PC-3 (cell line): ENCODE measurements at places on chromosomes 12 and 14. TPM values are rescaled to one million over a fixed set of nuclear protein-coding genes. Genes with fewer than 3 reads are reported as not detected.

Gene NANOG
- not detected in 2 replicates for total RNA-seq

DNA sequence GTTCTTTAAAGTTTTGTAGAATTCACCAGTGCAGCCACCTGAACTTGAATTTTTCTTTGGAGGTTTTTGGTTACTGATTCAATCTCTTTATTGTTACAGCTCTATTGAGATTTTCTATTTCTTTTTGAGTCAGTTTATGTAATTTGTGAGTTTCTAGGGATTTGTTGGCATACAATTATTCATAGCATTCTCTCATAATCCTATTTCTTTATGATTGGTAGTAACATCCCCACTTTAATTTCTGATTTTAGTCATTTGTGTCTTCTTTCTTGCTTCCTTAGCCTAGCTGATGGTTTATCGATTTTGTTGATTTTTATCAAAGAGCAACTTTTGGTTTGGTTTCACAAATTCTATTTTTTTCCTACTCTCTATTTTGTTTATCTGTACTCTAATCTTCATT is 17.9 kb upstream of the BBS10 start:
- H3K4me1 ChIP-seq, result no peaks in the 10 kb centered on the region
- no peak for DNase-seq
- H3K27me3 ChIP-seq, result no peaks in the 10 kb centered on the region
- H3K27ac ChIP-seq, result no peak overlapping the region
- no peak overlapping the region for H3K4me3 ChIP-seq

- no peaks in the 10 kb centered on the region for H3K27me3 ChIP-seq
- H3K4me3 ChIP-seq, result no peak overlapping the region
- no peak overlapping the region for H3K27ac ChIP-seq
- H3K36me3 ChIP-seq, result no peaks in the 10 kb centered on the region
- H3K4me1 ChIP-seq, result no peaks in the 10 kb centered on the region
Observed at GRCh38 chr12:16174282-16174681, 103.2 kb downstream of the SLC15A5 start.

Gene PTPRR
- 2.3 and 3.1 TPM in 2 replicates for total RNA-seq

Gene PLEKHH1
- total RNA-seq, result 6.2 and 11.1 TPM in 2 replicates

Gene RILPL2
- 2.2 and 3.2 TPM in 2 replicates for total RNA-seq

- no peak overlapping the region for H3K4me3 ChIP-seq
- H3K36me3 ChIP-seq, result no peaks in the 10 kb centered on the region
- H3K4me1 ChIP-seq, result peaks cover 7% of the 10 kb centered on the region; the same call in 1 of the 2 replicates
- DNase-seq, result no peak
- no peaks in the 10 kb centered on the region for H3K27me3 ChIP-seq
Observed at GRCh38 chr12:49661191-49661590, 37.8 kb downstream of the PRPF40B start.

DNA sequence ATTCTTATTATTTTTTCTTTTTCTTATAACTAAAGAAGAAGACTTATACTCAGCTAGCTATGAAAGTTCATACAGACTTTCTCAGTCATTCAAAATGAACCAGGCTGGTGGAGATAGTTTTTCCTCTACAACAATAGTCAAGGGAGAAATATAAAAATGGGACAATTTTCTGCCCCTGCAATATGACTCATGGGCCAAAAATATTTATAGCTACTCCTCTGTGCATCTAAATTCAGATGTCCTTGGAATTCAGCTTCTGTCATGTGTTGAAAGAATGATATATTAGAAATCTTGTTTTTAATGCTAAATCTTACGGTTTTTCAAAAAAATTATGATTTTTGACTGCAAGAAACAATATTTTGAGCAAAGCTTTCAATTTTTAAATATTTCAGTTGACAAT is 237.2 kb upstream of the SYT10 start:
- H3K27ac ChIP-seq, result no peak overlapping the region
- H3K27me3 ChIP-seq, result no peaks in the 10 kb centered on the region
- peak; percentile 8 for DNase-seq

DNA sequence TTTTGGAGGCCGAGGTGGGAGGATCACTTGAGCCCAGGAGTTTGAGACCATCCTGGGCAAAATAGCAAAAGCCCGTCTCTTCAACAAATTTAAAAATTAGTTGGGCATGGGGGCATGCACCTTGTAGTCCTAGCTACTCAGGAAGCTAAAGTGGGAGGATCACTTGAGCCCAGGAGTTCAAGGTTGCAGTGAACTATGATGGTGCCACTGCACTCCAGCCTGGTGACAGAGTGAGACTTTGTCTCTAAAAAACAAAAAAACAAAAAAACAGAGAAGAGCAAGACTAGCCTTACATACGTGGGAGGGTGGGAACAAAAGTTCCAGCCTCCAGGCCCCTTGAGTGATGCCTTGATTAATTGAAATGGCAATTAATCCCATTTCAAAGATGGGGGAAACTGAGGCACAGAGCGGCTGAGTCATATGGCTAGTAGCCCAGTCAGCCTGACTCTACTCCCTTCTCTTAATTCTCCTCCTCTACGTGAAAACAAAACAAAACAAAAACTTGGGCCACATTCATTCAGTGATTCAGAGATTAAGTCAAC is 3.3 kb upstream of the FAM222A start:
- no peak overlapping the region for H3K4me3 ChIP-seq
- peak; percentile 96 for DNase-seq
- peaks cover 25% of the 10 kb centered on the region for H3K4me1 ChIP-seq
- H3K27ac ChIP-seq, result no peak overlapping the region

GRCh38 chr12:118743896-118744700 is 237.2 kb upstream of the SRRM4 start:
- no peaks in the 10 kb centered on the region for H3K4me1 ChIP-seq
- H3K4me3 ChIP-seq, result no peak overlapping the region
- DNase-seq, result no peak
- H3K27me3 ChIP-seq, result no peaks in the 10 kb centered on the region
- no peaks in the 10 kb centered on the region for H3K36me3 ChIP-seq

Gene TOMM20L
- total RNA-seq, result not detected in 2 replicates

DNA sequence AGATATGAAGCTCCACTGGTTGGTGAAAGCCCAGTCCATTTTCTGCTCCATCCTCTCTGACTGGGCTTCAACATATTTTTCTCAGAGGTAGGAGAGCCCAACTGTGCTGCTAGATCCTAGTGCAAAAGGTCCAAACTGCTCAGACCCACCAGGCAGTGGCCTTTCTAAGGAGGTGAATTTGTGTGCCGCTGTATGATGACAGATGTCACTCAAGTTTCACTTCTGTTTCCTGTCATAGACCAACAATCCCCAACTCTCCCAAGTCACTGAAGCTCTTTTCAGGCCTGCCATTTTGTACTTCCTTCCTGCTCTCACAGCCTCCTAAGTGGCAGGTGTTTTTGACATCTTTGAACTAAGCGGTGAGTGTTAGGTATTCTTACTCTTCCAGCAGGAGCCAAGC is 16.4 kb upstream of the RNASE4 start:
- H3K4me3 ChIP-seq, result no peak overlapping the region
- no peak overlapping the region for H3K27ac ChIP-seq
- H3K36me3 ChIP-seq, result no peaks in the 10 kb centered on the region
- peaks cover 22% of the 10 kb centered on the region for H3K4me1 ChIP-seq
- no peak for DNase-seq

DNA sequence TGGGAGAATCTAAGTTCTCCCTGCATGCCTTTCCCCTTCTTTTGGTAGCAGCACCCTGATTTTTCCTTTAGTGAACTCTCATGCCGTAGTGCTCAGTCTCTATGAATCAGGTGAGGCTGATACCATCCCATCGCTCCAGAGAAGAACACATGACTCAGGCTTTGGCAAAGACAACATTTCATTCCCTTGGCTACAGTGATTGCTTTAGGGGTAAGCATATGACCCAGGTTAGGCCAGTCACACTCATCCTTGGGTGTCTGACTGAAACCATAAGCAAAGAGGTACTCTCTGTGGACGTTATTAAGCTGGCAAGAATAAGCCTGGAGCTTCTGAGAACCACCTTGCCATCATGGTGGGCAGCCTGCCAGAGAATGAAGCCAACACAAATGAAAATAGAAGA is 141.8 kb downstream of the MYRFL start:
- H3K4me1 ChIP-seq, result peaks cover 28% of the 10 kb centered on the region
- H3K27me3 ChIP-seq, result no peaks in the 10 kb centered on the region
- no peaks in the 10 kb centered on the region for H3K36me3 ChIP-seq

DNA sequence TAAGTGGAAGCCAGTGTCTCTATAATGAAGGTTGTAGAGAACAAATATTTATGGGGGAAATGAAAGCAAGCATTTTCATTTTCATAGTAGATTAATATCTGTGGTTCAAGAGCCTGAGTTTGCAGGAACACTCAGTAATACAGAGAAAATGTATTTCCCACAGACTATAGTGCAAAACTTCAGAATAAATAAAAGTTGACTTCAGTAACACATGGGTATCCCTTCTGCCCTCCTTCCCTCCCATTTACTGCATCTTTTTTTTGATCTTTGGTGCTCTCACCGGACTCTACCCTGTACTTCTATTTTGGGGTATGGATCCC is 75.3 kb upstream of the AMN1 start:
- no peaks in the 10 kb centered on the region for H3K27me3 ChIP-seq
- DNase-seq, result no peak
- H3K27ac ChIP-seq, result no peak overlapping the region
- H3K4me1 ChIP-seq, result no peaks in the 10 kb centered on the region

Gene ARMH4
- 2.6 and 3.3 TPM in 2 replicates for total RNA-seq

Gene EXOC3L4
- 1.4 and 2.0 TPM in 2 replicates for total RNA-seq

Gene P2RX2
- total RNA-seq, result not detected in 2 replicates

Gene PPFIBP1
- 56.9 and 57.2 TPM in 2 replicates for total RNA-seq

DNA sequence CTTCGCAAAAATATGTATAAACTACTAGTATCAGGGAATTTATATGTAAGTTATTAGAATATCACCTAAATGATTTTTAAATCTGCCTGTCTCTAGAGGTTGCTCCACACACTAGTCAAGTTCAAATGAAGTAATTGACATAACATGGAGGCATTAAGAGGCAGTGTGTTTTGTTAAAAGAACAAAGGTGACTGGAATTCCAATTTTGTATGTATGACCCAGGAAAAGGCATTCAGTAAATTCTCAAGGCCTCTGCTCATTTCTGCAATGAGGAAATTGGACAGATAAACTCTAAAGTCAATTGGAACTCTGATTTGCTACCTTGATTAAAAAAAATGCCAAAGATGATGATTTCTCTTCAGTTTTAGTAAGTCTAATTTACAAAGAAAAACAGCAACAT is 117.1 kb downstream of the NAV3 start:
- no peaks in the 10 kb centered on the region for H3K36me3 ChIP-seq
- H3K27me3 ChIP-seq, result no peaks in the 10 kb centered on the region

- H3K27me3 ChIP-seq, result no peaks in the 10 kb centered on the region
- peaks cover 53% of the 10 kb centered on the region for H3K4me1 ChIP-seq
Observed at GRCh38 chr12:79688376-79689060, 2.2 kb downstream of the PAWR start.

DNA sequence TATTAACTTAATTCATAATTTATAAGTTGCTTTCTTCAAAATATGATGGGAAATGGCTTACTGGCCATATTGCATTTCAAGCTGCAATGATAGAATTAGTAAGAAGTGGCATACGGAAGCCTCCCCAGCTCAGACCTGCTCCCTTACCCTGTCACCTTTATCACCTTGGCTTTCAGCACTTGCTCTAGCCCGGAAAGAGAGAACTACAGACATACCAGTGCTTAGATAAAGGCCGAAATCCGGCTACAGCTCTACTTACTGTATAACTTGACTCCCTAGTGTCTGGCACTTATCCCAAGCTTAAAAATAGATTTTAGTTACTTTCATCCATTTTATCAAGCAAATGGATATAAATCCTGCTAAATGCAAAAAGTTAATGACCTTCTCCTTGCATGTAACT is 42.5 kb downstream of the PKP2 start:
- no peaks in the 10 kb centered on the region for H3K4me1 ChIP-seq
- H3K4me3 ChIP-seq, result no peak overlapping the region
- no peak overlapping the region for H3K27ac ChIP-seq

Gene MMP14
- total RNA-seq, result 80.4 and 85.0 TPM in 2 replicates

Gene OR4E2
- total RNA-seq, result not detected in 2 replicates

GRCh38 chr12:28759333-28759732 is 389.7 kb upstream of the FAR2 start:
- peak overlapping the region; percentile 73 for H3K27ac ChIP-seq
- no peak overlapping the region for H3K4me3 ChIP-seq
- peaks cover 15% of the 10 kb centered on the region for H3K4me1 ChIP-seq
- peak; percentile 100 for DNase-seq

DNA sequence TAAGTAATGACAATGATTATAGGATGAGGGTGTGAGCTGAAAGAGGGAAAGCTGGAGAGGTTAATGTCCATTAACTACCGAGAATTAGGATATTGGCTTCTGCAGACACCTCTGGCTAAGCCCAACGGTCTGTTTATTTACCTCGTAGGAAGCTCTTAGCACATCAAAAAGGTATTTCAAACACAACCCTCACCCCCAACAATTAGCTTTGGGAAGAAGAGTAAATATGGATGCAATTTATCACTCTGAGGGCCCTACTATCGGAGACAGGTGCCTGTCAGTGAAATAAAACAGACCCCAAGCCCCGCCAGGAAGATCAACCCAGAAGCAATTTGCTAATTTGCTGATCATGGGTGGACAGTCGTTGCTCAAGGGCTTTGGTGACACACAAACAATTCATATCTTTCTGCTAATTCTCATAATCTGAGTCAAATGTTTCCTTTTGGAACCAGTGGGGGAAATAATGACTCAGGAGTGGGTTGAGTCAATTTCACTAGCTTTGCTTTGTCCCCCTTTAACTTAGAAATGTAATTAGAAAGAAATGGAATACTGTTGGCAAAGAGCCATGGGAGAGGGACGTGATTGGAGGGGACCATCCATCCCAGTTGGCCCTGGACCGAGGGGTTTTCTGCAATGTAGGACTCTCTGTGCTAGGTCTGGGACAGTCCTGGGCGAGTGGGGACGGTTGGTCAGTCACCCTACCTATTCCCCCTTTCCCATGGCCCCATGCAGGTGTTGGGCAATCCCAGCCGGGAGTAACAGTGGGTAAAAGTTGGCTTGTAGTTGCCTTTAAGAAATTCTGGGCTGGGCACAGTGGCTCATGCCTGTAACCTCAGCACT is 99.1 kb upstream of the MED13L start:
- DNase-seq, result peak; percentile 96
- no peaks in the 10 kb centered on the region for H3K36me3 ChIP-seq
- H3K4me1 ChIP-seq, result peaks cover 30% of the 10 kb centered on the region
- peak overlapping the region; percentile 87 for H3K27ac ChIP-seq
- no peaks in the 10 kb centered on the region for H3K27me3 ChIP-seq

DNA sequence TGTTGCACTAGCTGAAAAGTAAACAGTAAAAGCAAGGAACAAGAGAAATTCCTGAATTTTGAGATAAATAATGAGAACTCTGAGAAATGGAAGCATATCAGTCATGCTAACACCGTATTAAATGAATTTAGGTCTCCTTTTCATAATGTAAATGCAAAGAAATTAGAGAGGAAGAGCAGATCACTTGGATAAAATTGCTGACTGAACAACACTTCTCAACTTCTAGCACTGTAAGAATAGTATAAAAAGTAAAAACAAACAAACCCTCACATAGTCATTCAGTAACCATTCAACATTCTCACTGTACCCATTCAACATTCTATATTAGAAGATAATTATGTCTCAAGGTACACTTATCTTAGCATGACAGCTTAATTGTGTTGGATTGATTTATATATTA is 217.3 kb upstream of the LRFN5 start:
- no peak overlapping the region for H3K4me3 ChIP-seq
- no peaks in the 10 kb centered on the region for H3K4me1 ChIP-seq
- no peak for DNase-seq
- no peak overlapping the region for H3K27ac ChIP-seq
- H3K36me3 ChIP-seq, result no peaks in the 10 kb centered on the region
